Stimulated activated CD4-positive, alpha-beta T cell treated with anti-CD3 and anti-CD28 coated beads, Interleukin-1b, Interleukin-23, amount 100 ng/mL, for 24 hours (primary cell): ENCODE measurements at places on chromosomes 12 and 14.

DNA sequence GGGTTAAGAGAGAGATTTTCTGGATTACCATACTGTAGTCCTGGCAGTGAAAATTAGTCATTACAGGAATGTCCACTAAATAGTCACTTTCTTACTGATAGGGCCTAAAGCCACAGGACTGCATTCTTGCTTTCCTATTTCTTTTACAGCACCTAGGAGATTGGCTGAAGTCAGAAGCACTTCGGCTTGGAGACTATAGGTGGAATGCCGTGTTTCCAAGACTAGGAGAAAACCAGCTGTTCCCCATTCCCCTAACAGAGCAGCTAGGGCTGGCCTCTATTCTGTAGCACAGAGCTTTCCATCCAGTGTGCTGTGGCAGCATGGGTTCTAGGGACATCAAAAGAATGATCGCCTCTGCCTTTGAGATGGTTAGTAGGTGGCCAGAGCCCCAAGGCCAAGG lies 15.1 kb downstream of the PIGH start:
- DNase-seq, result no peak

DNA sequence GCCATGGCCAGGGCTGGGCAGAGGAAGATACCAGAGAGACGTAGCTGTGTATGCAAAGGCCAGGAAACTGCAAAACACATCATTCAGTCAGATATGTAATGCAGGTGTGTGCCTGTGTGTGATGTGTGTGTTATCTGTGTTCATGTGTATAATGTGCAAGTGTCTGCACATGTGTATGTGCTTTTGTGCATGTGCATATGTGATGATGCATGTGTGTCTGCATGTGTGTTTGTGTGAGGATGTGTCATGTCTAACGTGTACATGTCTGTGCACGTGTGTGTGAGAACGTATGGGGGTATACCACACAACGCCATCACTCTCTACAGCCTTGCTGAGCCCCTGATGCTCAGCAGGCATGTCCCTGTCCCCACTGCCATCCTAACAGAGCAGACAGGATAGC lies 9.7 kb downstream of the DIO3 start:
- no peak for DNase-seq

GRCh38 chr12:111310076-111310870 lies 58.6 kb downstream of the PHETA1 start:
- DNase-seq, result no peak

- DNase-seq, result no peak
Observed at GRCh38 chr14:59450716-59451115, 14.5 kb downstream of the GPR135 start.

- no peak for DNase-seq
Observed at GRCh38 chr12:6643569-6644256, 3.5 kb downstream of the ACRBP start.
